T-helper 9 cell (primary cell): ENCODE measurements at places on chromosomes 3 and 15.

DNA sequence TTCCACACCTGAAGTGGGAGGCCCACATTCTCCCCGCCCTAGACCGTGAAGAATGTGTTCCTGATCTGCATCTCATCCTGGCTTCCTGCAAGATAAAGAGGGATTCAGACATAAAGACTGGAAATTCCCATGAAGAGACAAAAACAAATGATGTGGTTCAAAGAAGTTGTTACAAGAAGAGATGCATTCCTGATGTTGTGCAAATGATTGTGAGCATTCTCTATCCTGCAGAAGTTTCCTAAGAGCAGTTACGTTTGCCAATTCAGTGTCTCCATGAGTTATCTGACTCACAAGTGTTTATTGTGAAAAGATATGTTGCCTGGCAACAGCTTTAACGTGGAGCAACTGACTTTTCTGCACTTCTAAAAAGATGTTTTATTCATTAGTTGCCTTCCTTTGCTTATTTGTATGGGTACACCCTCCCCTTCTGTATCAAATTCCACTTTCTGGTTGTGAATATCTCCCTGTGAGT is 107.8 kb downstream of the ZIC4 start:
- DNase-seq = no peak

DNA sequence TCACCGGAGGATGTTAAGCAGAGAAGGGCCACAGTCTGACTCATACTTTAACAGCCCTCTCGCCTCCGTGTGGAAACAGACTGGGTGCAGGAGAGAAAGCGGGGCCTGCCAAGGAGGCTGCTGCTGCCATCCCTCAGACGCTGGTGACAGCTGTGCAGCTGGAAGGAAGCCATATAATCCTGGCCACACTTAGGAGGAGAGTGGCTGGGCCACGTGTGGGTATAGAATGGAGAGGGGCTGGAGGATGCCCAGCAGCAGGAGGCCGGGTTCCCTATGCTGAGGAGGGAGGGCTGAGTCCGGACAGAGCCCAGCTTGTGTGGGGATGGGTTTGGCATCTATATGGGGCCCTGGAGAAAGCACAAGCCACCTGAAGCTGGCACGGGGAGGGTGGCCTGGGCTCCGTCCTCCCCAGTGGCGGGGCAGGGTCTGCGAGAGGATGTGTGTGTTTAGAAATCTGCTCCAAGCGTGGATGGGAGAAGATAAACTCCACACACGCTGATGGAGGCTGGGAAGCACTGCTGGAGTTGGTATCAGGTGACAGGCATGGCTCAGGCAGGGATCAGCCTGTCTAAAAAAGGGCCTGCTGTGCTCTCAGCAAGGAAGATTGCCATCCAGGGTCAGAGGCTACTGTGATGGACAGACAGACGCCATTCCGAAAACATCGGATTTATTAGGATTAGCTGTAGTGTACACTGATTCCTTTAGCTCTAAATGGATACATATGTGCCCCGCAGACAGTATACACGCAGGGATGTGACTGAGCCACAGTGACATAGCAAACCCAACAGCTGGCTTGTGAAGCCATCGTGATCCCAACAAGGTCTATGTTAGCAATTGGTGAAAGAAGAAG is 15.9 kb downstream of the ABTB1 start:
- DNase-seq = no peak

DNA sequence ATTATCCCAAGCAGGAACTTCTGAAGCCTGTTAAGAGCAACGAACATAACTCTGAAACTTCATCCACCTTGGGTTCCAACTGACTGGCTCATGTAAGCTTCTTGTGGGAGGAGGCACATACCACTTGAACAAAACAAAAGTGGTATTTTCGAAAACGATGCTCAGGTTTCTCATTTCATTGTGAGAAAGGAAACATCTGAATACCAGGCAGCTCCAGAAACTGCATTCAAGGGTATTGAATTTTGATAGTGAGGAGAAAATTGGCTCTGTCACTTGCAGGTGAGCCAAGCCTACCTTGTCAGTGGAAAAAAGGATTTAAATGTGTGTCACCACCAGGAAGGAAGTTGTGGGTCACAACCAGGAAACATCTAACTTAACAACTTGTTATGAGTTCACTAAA is 218.1 kb upstream of the SATB1 start:
- DNase-seq = no peak

DNA sequence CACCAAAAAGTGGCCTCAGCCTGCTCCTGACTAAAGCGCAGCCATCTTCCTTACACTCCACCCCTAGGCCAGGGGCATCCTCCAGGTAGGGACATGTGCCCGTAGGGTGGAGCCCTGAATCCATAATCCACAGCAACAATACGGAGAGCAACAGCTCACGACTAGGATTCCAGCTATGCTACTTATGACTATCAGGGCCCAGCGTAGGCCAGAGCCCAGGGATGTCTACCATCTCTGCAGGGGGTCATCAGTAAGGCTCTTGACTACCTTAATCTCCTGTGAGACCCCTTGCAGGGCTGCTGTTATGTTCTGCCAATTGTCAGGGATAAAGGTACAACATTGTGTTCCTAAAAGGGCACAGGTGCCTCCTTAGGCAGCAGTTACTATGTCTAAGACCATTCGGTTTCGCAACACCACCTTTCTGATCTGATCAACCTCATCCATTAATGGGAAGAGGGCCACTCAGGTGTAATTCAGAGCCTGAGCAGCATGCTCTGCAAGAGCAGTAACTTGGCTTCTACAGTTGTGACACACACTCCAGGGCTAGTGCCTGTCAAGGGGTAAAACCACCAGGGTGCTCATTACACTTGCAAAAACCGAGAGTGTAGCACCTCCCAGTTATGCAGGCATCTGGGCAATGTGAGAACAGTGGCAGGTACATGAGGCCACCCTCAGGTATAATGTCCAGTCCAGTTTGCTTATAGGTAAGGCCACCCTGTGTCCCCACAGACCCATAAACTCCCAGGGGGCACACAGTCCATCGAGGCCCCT is 11.0 kb downstream of the CCRL2 start:
- no peak for DNase-seq

DNA sequence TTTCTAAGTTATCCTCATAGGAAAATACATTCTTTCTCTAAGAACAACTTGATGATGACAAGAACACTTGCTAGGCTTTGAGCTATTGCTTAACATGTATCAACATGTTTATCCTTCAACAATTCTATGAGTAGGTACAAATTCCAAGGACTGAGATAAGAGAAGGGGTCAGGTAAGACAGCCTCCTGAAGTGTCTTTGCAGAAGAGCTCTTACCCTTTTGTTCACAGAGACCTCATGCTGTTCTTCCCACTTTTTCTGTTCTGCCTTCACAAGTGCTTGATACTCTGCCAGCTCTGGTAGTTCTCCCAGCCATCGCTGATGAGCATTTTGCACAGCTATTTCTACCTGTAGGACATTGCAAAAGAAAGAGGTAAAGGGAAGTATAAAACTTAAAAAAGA is 50.9 kb downstream of the CEP152 start:
- no peak for DNase-seq

- no peak for DNase-seq
Measured at GRCh38 chr3:64489361-64490044, 198.3 kb downstream of the ADAMTS9 start.
